ENCODE measurements at places on chromosomes 7 and 10.

GRCh38 chr10:83649471-83649870, 489.8 kb upstream of the GHITM start:
- DNase-seq: no peak

DNA sequence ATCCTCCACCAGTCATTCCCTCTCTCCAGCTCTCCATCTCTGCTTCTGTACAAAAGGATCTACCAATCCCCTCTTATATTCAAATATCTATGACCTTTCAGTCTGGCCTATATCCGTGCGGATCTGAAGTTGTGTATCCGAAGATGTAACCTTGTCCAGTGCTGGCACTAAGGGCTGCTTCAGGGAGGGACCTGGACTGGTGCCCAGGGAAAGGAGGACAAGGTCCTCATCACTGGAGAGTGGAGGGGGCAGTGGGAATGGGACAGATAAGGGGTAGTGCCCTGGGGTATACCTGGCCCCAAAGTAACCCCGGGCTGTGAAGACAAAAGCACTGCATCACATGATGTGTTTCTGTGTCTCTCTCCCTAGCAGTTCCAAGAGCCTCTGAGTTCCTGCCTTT, 1.8 kb downstream of the TMEM225B start:
- no peak for DNase-seq

GRCh38 chr10:130079614-130080460, 30.8 kb downstream of the C10orf143 start:
- DNase-seq: no peak

GRCh38 chr10:105834261-105835059, 1193.4 kb downstream of the SORCS3 start:
- DNase-seq: no peak

- no peak for DNase-seq
Observed at GRCh38 chr10:48358162-48358561, 51.7 kb downstream of the MAPK8 start.

GRCh38 chr7:123609883-123610239, 8.2 kb downstream of the ASB15 start:
- no peak for DNase-seq

GRCh38 chr10:33229949-33230267, 104.6 kb downstream of the NRP1 start:
- DNase-seq: peak; percentile 4

- no peak for DNase-seq
Observed at GRCh38 chr7:155062411-155062810, 7.7 kb upstream of the HTR5A start.

- DNase-seq: no peak
Observed at GRCh38 chr10:124894569-124895215, 47.2 kb upstream of the ZRANB1 start.

- no peak for DNase-seq
Observed at GRCh38 chr7:101411508-101411874, 48.8 kb downstream of the COL26A1 start.

GRCh38 chr10:51907361-51907760, 208.0 kb upstream of the CSTF2T start:
- no peak for DNase-seq

GRCh38 chr7:28067171-28067570, 113.4 kb downstream of the JAZF1 start:
- no peak for DNase-seq

DNA sequence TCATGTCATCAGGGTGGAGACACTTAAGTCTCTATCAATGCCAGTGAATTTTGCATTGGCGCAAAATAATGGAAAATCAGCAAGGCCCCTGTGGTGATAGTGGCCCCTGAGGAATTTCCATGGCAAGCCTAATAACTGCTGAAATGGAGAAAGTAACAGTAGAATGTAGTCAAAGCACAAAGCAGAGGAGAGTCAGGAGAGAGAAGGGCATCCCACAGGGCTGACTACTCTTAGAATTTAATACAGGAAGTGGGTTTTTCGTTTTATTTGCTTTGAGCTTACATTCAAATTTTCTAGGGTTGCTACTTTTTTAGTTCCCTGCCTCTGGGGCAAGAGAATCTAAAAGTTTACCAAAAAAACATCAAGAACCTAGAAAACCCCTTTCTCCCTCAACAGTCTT, 39.0 kb downstream of the BZW2 start:
- DNase-seq: no peak

All from NCI-H187 treated with DMSO at 0.1 percent for 48 hours (cell line).